Hypothalamus (tissue), 51 donors: ENCODE measurements at places on chromosomes 1 and 21.

DNA sequence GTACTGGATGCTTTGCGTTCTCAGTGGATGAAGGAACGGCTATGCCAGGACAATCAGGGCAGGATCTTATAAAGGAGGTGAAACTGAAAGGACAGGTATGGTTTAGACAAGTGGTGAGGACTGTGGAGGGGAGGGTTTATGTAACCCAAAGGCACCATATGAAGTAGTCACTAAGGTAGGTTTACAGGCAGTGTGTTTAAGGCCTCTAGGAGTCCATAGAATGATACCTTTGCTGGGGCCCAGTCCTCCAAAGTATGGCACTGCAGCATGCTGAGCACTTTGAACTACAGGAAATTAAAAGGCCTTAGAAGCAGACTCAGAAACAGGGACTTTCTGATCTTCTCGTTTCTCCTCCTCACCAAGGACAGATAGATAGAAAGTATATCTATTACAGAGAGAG, 304.7 kb upstream of the USP25 start:
- no peak for DNase-seq

DNA sequence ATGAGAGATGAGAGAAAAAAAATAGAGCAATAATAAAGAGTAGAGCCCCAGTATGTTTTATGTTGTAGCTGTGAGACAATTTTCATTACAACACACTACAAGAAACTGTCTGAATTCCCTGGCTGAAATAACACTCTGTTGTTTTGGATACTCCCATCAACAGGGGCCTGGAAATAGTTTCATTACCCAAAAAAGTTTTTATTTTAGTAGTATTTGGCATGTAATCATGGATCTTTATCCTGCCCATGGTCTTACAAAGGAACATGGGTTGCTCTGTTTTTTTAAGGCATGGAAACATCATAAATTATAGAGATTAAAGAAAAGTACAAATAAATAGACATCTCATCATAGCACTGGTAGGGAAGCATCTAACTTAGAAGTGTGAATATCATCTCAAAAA, 56.3 kb downstream of the GNG12 start:
- no peak for DNase-seq

DNA sequence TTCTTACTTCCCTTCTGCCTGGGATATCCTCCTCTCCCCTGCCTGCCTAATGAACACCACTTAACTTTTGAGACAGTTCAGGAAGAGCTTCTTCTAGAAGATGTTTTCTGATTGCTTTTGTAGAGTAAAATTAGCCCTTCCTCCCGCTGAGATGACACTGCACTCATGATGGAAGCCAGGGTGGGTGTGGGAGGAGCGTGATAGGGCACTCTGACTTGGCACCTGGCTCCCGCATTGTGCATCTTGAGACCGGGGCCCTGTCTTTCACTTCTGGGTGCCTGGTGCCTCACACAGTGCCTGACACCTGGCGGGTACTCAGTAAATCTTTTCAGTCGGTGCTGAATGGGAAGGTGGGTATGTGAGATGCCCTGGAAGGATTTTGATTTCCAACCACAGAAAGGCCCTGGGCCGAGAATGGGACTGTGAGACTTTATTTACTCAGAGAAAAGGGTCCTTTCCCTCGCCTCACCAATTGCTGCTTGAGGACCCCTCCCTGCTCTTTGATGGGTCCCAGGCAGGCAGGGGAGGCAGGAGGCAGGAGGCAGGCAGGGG, 6.8 kb downstream of the THEM5 start:
- no peak for DNase-seq

GRCh38 chr21:45576838-45577737, 34.8 kb upstream of the SLC19A1 start:
- no peak for DNase-seq

DNA sequence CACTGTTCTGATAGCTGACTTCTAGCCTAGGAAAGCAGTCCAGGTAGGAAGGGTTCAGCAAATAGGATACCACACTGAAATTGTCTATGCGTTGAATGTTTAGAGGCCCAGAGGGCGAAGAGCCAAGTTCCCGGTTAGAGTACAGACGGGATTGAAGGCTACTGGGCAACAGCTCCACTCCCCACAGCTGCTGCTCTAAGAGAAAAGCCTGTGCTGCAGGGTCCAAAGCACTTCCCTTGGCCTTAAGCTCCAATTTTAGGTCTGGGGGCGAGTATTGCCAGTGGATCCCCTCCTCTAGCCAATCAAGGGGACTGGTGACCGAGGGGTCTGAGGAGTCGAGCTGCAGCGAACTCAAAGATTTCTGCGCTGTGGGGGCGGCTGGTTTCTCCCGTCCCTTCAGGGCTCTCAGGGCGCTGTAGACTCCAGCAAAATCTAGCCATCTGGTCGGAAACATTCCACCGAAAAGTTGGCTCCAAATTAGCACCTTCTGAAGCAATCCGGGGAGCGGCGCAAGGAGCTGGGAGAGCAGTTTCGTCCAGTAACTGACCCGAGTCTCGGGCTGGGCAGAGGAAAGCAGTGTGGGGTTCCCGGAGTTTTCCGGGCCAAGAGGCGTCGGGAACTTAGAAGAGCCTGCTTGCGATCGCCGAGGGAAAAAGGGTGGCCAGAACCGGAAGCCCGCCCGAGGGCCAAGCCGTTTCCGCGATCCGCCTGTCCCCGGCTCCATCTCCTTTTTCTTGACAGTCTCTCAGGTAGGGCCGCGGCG, 748 bp downstream of the PPP1R15B start:
- no peak for DNase-seq

- DNase-seq = no peak
These were observed 12.8 kb downstream of the PLA2G4A start for GRCh38 chr1:186841599-186841998.

DNA sequence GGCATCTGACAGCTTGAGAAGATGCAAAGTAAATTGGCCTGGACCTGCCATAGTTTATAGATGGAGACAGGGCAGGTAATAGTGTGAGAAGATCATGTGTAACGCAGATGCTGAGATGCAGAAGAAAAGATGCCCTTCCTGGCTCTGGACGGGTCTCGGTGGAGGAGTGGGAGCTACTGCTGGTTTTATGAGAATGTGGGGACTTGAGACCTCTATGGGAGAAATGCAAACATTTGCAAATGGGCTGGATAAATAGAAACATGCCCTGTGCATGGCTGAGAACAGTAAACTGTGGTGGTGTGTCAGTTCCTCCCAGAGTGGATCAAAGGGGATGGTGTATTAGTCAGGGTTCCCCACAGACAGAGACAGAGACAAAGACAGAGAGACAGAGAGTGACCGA, 21.9 kb downstream of the UBASH3A start:
- no peak for DNase-seq

- DNase-seq = no peak
These were observed 11.1 kb downstream of the ADGRL2 start for GRCh38 chr1:81811757-81812371.

DNA sequence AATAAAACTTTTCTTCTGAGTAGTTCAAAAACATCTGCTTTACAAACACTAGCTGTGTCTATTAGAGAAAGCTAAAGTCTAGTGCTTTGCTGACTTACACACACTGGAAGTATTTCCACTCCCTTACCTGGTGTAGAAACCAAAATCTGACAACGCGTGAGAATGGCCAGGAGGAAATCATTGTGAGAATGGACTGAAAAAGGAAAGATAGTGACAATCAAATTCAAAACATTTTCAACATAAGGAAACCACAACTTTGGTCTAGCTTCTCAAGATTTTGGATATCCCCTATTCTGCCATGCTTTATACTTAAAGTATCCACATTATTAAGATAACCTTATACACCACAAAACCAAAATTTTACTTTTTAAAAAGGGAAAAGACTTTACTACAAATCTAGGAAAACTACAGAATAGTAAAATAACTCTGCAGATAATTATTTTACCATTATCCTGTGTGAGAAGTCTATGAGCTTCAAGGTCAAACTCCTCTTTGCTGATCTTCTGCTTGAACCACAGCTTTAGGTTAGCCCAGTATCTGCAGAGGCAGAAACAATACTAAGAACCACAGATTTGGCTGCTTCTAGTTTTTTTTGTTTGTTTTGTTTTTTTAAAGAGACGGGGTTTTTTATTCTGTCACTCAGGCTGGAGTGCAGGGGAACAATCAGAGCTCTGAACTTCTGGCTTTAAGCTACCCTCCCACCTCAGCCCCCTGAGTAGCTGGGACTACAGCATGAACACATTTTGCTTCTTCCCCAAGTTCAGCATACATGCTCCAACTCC, 6.6 kb downstream of the TADA1 start:
- DNase-seq = no peak

GRCh38 chr1:165492845-165493373, 48.0 kb upstream of the RXRG start:
- DNase-seq = no peak

DNA sequence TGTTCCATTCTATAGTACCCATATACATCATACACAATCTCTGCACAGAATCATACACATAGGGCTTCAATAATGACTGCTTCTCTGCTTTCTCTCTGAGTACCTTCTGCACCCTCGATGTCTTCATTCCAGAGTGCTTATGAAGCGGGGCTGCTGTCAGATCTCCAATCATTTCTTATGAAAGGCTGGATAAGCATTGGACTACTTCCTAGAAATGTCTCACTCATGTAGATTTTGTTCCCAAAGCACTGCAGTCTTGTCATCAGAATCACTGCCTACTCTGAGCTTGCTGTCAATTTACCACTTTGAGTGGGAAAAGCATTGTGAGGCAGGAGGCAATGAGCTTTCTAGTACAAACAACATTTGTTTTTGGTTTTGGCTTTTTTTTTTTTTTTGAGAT, 179.0 kb downstream of the SLC35F3 start:
- no peak for DNase-seq

DNA sequence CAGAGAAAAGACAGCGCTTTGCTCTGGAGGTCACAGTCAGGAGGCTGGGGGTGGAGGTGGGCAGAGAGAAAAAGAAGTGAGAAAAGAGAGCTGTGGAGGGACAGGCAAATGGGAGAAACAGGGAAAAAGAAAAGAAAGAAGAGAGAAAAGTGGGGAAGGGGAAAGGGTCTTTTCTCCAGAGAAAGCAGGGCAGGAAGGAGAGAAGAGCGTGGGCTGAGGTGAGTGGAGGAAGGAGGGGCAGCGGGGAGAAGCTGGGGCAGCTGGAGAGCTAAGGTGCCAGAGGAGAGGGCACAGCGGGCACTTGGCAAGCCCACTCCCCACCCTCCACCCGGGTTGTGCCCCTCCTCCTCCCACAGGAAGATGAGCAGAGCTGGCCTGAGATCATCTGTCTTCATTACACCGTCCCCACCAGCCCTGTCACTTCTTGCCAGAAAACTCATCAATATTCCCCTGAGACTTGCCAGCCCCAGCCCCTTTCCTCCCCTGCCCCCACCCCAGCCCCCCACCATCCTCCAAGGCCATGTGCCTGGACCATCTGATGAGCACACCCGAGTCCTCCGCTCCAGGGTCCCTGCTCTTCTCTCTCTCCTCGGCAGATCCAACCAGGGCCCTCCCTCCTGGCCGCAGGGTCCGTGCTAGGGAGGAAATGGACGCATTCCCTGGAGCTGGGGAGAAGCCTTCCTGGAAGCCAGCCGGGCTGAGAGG, 17.0 kb upstream of the BLACAT1 start:
- DNase-seq = no peak

DNA sequence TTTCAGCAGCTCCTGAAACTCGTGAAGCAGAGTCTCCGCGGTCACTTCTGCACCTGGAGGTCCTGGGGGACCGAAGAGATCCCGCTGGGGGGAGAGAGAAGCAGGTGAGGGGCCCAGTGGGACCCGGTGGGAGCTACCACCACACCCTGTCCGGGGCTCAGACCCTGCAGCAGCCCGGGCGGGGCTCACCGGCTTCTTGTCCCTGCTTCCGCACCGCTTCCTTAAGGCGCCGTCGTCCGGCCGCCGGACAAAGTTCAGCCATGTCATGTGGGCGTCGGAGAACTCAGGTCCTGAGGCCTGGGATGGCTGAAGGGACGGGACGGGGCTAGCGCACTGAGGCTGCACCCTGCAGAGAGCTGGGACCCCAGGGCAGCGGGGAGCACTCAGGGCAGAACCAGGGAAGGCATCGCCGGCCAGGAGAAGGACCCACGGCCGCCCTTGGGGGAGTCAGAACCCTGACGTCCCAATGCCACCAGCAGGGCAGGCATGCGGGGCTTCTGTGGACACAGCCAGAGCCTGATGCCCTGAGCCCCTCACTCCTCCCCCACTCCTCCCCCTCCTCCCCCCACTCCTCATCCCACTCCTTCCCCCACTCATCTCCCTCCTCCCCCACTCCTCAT, 2.2 kb downstream of the C1QTNF12 start:
- DNase-seq = no peak

- DNase-seq = no peak
These were observed 110.3 kb upstream of the WNT4 start for GRCh38 chr1:22253012-22253790.

DNA sequence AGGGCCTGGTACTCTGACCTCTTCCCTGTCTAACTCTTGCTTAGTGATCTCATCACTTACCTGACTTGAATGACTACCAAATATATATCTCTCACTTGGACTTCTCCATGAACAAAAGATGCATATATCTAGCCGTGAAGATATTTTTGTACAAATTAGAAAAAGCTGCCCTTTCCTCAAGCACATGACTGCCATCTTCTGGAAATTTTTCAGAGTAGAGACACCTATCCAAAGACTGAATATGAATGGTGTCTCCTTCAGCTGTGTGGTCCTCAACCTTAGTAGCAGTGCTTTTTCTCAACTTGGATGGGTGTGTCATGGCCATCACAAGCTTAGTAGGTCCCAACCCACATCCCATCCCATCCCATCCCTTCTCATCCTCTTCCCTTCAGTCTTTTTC, 142.3 kb downstream of the DNM3 start:
- DNase-seq = no peak

DNA sequence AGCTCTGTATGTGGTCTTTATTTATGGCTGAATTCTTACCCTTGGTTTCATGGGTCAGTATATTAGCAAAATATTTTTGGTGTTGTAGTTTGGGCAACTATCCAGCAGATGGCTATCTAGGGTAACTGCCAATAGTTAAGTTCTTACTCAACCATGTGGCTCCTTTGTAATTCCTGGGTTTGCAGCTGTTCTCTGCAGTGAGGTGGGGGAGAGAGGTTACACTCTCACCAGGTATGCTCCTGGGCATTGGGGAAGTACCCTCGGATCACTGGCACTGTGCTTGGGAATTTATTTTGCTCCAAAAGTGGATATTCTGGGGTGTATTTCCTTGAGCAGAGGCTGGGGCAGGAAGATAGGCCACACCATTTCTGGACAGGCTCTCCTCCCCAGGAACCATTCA, 436.7 kb upstream of the TMPRSS15 start:
- no peak for DNase-seq
